ENCODE measurements at places on chromosomes 4 and X. TPM values are rescaled to one million over a fixed set of nuclear protein-coding genes. Genes with fewer than 3 reads are reported as not detected.
A peak's percentile ranks its signal among the peaks of the same experiment; 100 is the strongest.

Gene BST1
- 83.8 TPM for polyA plus RNA-seq

Gene POU3F4
- not detected for polyA plus RNA-seq

Gene HOPX
- polyA plus RNA-seq = 11.9 TPM

Gene C4orf51
- polyA plus RNA-seq = not detected

Gene DRD5
- 0.15 TPM for polyA plus RNA-seq

Gene ZRSR2
- polyA plus RNA-seq = 21.6 TPM

DNA sequence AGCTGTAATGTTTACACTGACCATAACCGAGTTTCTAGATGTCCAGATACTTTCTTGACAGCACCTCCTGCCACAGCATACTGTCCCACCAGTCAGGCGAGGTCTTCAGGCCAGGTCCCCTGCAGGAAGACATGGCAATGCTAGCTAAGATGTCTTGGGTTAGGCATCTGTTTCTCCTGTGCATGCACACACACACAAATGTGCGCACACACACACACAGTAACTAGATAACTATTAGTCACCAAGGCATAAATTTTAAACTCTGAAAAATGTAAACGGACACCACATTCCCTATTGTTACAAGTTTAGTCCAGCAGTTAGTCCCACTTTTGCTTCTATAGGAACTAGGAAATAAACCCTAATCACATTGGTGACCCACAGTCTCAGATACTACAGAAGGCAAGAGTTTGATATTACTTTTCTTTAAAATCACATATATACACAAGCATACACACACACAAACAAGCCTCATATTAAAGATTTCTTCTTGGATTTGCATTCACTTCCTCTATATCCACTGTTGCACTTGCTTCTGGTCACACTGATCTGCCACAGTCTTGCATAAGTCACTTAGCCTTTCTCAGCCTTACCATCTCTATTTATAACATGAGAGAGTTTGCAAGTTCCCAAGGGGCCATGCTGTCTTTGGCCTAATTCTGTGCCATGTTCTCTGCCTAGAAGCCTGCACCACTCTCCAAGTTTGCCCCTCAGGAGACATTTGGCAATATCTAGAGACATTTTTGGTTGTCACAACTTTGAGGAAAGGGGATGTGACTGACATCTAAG, 32.2 kb downstream of the IL21 start:
- DNase-seq = no peak

DNA sequence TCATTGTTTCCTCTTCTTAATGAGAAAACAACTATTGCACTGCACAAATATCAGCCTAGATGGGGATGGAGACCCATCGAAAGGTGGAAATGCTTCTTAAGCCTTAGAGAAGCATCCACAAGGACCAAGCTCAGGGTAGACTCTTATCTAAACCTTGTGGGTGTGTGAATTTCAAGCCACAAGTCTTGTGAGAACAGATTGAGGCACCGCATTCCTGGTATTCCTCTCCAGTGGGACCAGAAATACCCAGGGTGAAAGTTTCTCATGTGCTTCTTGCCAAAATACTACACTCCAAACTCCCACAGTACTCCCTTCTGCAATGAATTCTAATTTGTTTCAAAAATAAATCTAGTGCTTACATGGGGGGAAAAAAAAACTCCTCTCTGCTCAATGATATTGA, 375.6 kb downstream of the PDGFC start:
- DNase-seq = no peak

- DNase-seq = no peak
These were observed 50.5 kb downstream of the PSAPL1 start for GRCh38 chr4:7384003-7384928.

DNA sequence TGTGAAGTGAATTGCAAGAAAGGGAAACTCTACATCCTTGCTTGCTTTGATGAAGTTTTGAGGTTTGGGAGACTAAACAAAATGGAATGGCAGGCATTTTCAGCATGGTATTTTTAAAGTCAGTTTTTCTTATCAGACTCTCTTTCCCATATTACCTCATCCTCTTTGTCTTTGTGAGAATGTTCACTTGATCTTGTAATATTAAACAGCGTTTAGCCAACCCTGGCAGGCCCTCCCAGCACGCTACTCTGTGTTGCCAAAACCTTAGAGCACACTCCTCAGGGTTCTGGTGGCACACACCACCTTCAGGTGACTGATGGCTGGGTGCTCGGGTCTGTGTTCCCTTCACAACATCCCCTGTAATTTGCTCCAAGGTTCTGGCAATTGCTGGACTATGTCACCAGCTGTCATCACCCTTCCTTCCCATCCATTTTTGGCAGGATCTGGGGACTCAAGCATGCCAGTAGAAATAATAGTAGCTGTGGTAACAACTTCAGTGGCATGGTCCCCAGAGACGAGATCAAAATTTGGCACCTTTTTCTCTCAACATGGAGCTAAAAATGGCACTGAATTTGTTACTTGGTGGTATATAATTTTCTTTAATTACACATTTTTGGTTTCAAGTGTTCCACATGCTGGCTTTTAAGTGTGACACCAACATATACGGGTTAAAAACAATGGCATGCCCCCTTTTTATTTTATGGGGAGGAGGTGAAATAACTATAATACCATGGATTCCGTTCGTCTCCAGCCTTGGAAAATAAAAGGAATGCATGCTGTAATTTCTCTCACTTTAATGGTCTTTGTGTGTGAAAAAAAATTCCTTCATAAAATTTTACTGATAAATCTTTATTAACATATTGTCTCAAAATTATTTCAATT, 273.1 kb downstream of the DCTD start:
- no peak for DNase-seq

- peak; percentile 32 for DNase-seq
These were observed 12.2 kb upstream of the ATP11C start for GRCh38 chrX:139945075-139945474.

- no peak for DNase-seq
These were observed 120.9 kb downstream of the MBNL3 start for GRCh38 chrX:132367984-132368383.

DNA sequence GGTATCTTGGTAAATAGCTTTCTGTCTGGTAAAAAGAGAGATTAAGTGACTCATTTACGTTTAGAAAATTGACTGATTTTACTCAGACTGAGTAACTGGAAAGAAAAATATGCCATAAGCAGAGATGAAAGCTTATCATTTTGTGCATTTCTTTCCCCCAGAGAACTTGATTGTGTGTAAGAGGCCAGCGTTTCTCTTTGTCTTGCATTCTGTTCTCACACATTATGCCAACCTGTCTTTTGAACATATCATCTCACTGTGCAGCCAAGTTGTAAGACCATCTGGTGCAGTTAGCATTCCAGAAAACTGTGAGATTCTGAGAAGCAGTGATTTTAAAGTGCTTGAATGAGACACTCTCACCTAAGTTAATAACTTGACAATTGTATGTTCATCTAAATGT, 651.3 kb downstream of the TECRL start:
- DNase-seq = no peak

DNA sequence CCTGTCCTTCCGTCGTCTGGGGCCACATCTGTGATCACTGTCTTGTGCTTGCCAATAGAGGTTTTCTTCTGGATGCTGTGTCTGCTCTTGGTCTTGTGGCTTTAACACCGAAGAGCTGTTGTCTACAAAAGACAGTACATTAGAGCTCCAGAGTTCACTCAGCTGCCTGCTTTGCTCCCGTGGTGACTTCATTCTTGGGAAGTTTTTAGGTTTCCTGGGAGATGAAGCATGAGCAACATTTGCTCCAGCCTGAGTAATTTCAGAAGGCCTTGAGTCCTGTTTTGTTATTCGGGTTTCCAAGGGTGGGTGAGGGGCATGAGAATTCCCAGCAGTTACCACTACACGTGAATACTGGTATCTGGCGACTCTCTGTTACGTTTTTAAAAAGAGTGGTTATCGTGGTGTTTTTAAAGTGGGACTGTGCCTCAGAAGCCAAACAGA, 189.2 kb downstream of the SHROOM3 start:
- DNase-seq = peak; percentile 68

DNA sequence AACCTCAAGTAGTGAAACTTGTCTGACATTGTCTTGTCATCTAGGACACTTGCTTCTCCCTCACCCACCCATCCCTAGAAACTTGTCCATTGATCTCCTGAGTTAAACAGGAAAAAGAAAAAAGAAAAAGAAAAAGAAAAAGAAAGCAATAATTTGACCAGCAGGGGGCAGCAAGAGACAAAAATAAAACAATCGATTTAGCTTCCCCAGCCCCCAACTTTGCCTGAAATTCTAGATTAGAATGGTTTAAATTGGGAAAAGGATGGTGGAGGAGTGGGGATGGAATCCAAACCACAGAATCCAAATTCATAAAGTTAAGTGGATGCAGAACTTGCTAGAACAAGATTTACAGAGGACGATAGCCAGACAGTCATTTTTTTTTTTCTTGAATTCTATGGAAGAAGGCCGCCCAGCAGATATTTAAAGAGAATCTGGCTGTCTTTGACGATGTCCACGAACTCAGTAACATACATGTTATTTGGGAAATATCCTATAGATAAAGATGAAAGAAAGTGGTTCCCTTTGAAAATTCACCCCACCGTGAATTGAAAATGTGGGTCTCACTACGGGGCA, 282.9 kb downstream of the USP46 start:
- DNase-seq = peak; percentile 53

DNA sequence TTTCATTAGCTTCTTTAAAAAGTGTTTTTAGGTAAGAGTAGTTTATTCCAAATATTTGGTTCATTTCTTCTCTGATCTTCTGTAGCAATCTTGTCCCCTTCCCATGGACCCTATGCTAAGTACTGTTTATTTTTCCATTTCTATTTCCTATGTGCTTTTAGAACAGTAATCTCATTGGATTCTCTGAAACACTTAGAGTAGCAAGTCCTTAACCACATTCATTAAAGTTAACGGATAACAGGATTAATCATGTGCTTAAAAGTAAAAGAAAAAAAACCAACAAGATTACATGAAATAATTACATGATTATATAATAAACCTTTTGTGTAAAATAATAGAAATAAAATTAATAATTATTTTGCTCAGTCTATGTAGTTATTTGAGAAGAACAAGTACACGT, 929.7 kb downstream of the C4orf33 start:
- DNase-seq = no peak

DNA sequence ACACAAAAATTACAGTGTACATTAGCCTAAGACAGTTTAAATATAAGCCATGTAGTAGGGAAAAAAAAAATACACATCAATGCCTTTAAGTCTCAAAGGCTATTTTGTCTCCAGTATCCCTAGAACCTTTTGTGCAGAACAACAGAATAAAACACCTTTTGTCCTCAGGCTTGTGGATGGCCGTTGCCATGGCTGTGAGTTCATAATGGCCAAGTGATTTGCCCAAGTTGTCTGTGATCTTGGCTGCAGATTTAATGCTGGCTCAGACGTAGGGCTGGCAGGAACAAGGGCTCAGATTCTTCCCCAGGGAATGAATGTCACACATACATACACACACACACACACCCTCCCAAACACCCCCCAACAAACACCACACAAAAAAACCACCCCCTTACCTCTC, 25.3 kb downstream of the GPM6B start:
- DNase-seq = no peak

DNA sequence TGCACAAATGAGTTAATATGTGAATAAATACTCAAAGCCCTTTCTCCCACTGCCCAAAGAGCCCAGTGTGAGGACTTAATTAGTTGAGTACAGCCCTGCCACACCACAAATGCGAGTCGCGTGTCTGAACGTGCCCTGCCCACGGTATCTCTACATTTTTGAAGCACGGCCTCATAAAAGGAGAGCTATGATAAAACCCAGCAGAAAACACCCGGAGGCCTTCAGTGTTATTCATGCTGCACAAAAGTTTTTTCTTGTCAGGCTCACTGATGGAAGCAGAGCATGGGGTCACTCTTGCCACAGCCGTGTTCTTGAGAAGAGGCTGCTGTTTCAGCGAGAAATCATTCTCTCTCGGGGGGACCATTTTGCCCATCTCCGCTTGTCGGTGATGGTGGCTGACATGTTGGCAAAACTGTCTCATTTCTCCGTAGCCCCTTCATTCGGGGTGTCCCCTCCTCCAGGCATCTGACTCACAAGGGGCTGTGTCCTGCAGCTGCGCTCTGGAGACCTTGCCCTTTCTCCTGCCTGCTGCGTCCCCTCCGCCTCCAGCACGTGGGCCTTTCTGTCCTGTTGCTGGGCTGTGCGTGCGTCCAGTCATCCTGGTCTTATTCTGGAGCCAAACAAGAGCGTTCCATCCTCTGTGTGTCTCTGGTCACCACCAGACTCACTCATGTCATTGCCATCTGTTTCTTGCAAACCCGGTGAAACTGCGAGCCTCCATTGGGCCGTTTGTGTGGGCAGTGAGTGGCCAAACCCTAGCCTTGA, 88.8 kb downstream of the SORCS2 start:
- no peak for DNase-seq

- no peak for DNase-seq
These were observed 310.9 kb upstream of the MAOA start for GRCh38 chrX:43345166-43345565.

DNA sequence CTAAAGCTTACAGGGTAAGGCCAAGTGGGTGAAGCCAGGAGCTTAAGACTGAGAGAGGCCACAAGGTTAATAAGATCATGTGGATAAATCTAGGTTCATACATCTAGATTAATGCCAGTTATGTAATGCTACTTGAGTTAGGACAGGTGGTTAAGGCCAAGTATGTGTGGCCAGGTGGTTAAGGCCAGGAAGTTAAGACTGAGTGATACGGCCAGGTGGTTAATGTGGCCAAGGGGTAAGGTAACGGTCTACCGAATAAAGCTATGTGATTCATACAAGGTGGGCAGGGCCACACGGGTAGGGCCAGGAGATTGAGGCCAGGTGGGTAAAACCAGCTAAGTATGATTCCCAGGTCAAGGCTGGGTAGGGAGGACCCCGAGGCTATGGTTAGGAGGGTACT, 223.0 kb downstream of the TACR3 start:
- DNase-seq = no peak

DNA sequence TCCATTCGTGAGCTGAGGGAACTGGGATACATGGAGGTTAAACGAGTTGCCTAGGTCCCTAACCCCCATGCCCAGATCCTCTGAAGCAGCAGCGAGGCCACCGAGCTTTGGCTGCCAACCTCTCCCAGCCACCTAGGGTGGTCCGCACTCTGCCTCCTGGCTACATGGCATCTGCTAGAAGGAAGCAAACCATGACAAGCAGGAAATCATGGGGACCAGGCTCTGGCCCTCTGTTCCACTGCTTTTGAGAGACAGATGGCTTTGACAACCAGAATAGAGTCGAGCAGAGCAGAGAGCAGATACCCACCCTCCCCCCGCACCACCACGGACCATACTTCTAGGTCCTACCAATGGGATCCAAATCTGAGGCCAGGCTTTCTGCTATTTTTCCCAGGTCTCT, 37.5 kb upstream of the NKRF start:
- no peak for DNase-seq

GRCh38 chr4:186727977-186728519, 4.4 kb upstream of the FAT1 start:
- DNase-seq = peak; percentile 64

- DNase-seq = no peak
These were observed 23.6 kb downstream of the CPZ start for GRCh38 chr4:8615921-8616787.

GRCh38 chrX:150525061-150525919, 43.1 kb upstream of the MTM1 start:
- no peak for DNase-seq

DNA sequence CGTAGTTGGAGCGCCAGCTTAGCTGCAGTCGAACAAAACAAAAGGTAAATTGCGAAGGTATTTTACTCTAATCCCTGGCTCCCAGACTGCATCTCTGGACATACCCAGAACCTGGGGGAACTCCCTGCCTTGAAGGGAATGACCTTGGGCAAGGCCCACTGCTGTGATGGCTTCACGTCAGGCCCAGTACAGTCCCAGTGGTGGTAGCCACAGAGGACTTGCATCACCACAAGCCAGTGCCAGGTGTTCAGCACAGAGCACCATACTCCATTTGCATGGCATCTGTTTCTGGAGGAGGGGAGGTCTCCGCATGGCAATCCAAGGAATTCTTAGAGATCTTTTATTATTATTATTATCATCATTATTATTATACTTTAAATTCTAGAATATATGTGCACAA, 5.6 kb downstream of the ETDA start:
- no peak for DNase-seq

Measured in small intestine (tissue), 16 donors.